ENCODE measurements at places on chromosomes 16 and 17. TPM values are rescaled to one million over a fixed set of nuclear protein-coding genes. Genes with fewer than 3 reads are reported as not detected.

DNA sequence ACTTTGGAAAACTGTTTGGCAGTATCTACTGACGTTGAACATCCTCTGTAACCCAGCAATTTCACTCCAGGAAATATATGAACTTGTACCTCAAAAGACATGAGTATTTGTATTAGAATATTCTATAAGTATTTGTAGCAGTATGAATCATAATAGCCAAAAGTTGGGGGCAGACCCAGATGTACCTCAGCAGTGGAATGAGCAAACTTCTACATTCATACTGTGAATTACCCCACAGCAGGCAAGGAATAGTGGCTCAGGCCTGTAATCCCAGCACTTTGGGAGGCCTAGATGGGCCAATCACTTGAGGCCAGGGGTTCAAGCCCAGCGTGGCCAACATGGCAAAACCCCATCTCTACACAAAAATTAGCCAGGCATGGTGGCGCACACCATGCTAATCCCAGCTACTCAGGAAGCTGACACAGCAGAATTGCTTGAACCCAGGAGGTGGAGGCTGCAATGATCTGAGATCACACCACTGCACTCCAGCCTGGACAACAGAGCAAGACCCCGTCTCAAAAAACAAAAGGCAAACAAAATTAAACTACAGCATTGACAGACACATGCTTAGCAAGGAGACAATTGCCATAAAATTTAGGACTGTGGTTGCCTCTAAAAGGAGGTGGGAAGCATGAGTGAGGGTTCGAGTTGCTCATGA is 11.2 kb upstream of the HELZ start:
- no peak for DNase-seq
- H3K36me3 ChIP-seq, result no peaks in the 10 kb centered on the region
- peaks cover 15% of the 10 kb centered on the region for H3K4me1 ChIP-seq
- no peak overlapping the region for H3K4me3 ChIP-seq

DNA sequence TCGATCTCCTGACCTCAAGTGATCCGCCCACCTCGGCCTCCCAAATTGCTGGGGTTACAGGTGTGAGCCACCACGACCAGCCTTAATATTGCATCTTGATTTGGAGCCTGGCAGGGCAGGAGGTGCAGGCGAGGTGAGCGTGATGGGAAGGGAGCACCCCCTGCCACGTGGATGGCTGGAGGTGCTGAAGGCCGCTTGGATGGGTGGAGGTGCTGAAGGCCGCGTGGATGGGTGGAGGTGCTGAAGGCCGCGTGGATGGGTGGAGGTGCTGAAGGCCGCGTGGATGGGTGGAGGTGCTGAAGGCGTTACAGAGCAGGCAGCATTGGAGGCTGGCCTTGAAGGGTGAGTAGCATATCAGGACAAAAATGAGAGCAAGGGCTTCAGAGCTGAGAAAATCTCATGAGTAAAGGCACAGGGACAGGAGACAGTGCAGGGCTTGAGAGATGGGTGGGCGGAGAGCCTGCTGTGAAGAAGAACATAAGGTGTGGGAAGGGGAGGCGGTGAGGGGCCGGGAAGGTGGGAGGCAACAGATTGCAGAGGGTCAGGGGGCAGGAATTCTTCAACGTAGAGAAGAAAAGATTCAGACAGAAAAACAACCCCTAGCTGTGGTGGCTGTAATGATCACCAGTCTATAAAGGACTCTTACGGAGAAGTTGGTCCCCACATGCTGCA is 101.7 kb upstream of the SEC14L1 start:
- no peaks in the 10 kb centered on the region for H3K4me1 ChIP-seq
- H3K36me3 ChIP-seq, result no peaks in the 10 kb centered on the region
- peaks cover 9% of the 10 kb centered on the region for H3K27me3 ChIP-seq

DNA sequence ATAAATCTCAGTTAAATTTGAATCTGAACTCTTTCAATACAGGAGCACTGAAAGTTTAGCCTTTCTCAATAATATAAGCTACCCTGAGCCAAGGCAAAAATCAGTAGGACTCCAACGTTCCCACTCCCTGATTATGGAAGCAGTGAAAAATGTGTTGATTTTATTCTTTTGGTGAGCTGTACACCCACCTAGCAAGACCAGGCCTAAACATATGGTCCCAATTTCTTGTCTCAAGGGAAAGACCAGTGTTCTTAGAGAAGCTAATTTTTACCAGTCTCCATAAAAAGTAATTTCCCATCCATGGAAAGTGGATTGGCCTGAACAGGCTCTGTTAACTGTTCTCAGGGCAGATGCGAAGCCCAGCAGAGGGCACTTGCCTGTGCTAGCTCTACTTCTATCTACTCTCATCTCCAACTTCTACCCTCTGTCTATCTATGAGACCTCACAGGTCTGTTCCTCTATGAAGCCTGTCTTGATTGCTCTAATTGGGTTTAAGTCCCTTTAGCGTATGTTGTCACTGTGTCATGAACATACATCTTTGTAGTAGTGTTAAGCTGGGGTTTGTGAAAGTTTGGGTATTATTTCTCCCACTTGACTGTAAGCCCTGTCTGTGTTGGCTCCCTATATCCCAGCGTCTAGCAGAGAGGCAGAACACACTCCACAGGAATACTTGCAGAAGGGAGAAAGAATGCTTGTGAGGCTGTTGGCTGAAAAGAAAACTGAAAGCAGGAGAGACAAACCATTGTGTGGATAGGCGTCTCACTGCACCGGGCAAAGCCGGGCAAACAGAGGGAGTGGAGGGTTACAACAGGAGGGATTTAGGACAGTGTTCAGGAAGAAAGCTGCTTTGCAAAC is 167.1 kb upstream of the MAF start:
- H3K4me1 ChIP-seq, result no peaks in the 10 kb centered on the region
- H3K36me3 ChIP-seq, result no peaks in the 10 kb centered on the region
- H3K27me3 ChIP-seq, result peaks cover 7% of the 10 kb centered on the region
- H3K4me3 ChIP-seq, result no peak overlapping the region
- no peak for DNase-seq
- H3K27ac ChIP-seq, result no peak overlapping the region

DNA sequence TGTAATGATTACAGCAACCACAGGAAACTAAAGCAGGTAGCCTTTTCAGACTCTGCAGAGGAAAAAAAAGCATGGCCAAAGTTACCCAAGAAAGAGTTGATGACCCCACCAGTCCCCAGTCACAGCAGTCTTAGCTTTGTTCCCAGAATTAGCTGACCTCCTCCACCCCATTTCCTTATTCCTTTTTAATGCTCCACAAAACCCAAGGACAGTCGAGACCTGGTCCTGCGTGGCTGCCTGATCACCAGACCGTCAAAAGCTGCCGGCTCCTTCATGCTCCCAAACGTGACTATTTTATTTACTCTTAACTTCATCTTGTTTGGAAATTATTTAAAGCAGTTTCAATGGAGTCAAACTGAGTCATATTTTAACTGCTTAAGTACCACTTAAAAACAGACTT is 28.7 kb upstream of the MED9 start:
- no peaks in the 10 kb centered on the region for H3K36me3 ChIP-seq
- H3K4me3 ChIP-seq, result no peak overlapping the region
- no peaks in the 10 kb centered on the region for H3K27me3 ChIP-seq
- H3K4me1 ChIP-seq, result peaks cover 40% of the 10 kb centered on the region
- DNase-seq, result no peak

DNA sequence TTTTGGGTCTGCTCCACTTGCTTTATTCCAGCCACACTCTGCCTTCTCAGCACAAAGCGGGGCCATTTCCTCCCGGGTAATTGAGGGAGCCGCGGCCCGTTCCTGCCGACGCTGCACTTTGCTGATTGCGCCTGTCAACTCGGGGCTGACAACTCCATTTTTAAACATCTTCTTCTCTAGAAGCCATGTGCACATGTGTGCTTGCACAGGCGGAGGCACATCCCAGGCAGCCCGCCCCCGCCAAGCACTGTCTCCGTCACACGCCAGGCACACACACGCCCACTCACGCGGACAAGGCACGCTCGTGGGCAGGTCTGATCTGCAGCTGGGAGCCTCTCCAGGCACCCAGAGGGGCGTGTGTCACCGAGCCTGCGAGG is 63.2 kb downstream of the ENGASE start:
- no peaks in the 10 kb centered on the region for H3K36me3 ChIP-seq
- no peaks in the 10 kb centered on the region for H3K4me1 ChIP-seq
- no peak for DNase-seq
- peaks cover 100% of the 10 kb centered on the region for H3K27me3 ChIP-seq

GRCh38 chr17:39335704-39336223 is 65.7 kb downstream of the FBXL20 start:
- no peaks in the 10 kb centered on the region for H3K4me1 ChIP-seq
- no peaks in the 10 kb centered on the region for H3K27me3 ChIP-seq
- H3K27ac ChIP-seq, result no peak overlapping the region

GRCh38 chr16:73847090-73847489 is 449.5 kb upstream of the PSMD7 start:
- no peaks in the 10 kb centered on the region for H3K36me3 ChIP-seq
- H3K27ac ChIP-seq, result no peak overlapping the region
- no peak for DNase-seq
- H3K27me3 ChIP-seq, result no peaks in the 10 kb centered on the region
- no peaks in the 10 kb centered on the region for H3K4me1 ChIP-seq

DNA sequence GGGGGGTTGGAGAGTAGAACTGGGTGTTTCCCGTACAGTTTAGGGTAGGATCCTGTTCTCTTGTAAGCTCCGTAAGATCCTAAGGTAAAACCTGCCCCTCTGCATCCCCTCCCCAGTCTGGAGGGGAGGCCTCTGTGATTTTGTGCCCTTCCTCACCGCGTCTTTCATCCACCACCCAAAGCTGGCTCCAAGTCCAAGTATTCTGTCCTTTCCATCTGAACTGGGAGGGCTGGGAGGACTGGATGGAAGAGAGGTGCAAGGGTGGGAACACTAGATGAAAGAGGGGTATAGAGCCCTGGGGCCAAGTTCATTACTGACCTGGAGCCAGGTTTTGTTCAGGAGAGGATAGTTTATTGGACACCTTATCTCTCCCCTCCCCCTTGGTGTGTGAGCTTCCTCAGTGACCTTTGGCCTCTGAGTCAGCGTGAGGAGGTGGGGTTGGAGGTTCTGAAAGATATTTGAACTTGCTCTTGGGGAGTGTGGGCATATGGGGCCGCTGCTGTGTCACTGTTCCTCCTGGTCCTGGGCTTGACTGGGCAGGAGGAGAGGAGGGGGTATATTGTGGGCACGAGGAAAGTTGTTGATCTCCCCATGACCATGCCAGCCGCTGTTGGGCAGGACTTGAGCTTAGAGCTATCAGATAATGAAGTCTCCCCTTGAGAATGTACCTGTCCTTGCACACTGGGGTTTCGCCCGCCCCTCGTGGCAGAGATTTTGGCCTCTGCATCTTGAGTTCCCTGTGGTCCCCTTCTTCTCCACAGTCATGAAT is 1.6 kb downstream of the LASP1 start:
- H3K27ac ChIP-seq, result peak overlapping the region; percentile 42
- H3K4me1 ChIP-seq, result peaks cover 25% of the 10 kb centered on the region
- no peaks in the 10 kb centered on the region for H3K36me3 ChIP-seq
- no peaks in the 10 kb centered on the region for H3K27me3 ChIP-seq
- DNase-seq, result peak; percentile 81

- no peaks in the 10 kb centered on the region for H3K36me3 ChIP-seq
- H3K4me1 ChIP-seq, result peaks cover 23% of the 10 kb centered on the region
- H3K4me3 ChIP-seq, result no peak overlapping the region
- no peak for DNase-seq
- H3K27me3 ChIP-seq, result no peaks in the 10 kb centered on the region
Measured at GRCh38 chr17:17668358-17668757, 12.9 kb upstream of the RAI1 start.

- no peaks in the 10 kb centered on the region for H3K36me3 ChIP-seq
- no peaks in the 10 kb centered on the region for H3K27me3 ChIP-seq
- no peak overlapping the region for H3K27ac ChIP-seq
- DNase-seq, result no peak
- peaks cover 4% of the 10 kb centered on the region for H3K4me1 ChIP-seq
Measured at GRCh38 chr17:58061672-58062071, 21.5 kb upstream of the DYNLL2 start.

DNA sequence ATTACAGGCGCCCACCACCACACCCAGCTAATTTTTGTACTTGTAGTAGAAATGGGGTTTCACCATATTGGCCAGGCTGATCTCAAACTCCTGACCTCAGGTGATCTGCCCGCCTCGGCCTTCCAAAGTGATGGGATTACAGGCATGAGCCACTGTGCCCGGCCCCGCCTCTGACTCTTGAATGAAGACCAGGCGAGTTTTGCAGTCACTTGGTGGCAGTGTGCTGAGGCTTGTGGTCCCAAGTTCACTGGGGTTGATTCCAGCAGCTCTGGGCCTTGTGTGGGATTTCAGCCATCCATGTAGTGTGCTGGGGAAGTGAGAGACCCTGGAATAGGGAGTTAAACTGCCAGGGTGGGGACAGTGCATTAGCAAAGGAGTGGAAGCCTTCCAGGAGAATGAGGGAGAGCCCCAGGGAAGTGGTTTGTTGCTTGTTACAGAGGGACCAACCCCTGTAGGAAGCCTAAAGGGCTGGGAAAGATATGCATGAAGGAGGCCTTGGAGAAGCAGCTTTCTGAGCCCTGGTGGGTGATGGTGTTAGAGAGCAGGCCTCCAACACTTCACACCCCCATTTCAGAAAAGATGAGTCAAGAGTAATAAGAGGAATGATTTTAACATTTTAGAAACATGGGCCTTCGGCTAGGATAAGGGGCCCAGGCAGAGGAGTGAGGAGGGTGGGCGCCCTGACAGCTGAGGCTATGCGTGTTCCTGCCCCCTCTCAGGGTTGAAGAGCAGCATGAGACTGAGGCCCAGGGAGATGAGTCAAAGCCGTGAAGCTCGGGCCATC is 14.5 kb downstream of the PSKH1 start:
- no peak for DNase-seq
- H3K27me3 ChIP-seq, result no peaks in the 10 kb centered on the region
- H3K27ac ChIP-seq, result no peak overlapping the region
- H3K4me3 ChIP-seq, result no peak overlapping the region

GRCh38 chr17:2071455-2072281 is 16.8 kb downstream of the HIC1 start:
- H3K36me3 ChIP-seq, result no peaks in the 10 kb centered on the region
- no peak for DNase-seq
- peaks cover 38% of the 10 kb centered on the region for H3K4me1 ChIP-seq
- no peak overlapping the region for H3K4me3 ChIP-seq

DNA sequence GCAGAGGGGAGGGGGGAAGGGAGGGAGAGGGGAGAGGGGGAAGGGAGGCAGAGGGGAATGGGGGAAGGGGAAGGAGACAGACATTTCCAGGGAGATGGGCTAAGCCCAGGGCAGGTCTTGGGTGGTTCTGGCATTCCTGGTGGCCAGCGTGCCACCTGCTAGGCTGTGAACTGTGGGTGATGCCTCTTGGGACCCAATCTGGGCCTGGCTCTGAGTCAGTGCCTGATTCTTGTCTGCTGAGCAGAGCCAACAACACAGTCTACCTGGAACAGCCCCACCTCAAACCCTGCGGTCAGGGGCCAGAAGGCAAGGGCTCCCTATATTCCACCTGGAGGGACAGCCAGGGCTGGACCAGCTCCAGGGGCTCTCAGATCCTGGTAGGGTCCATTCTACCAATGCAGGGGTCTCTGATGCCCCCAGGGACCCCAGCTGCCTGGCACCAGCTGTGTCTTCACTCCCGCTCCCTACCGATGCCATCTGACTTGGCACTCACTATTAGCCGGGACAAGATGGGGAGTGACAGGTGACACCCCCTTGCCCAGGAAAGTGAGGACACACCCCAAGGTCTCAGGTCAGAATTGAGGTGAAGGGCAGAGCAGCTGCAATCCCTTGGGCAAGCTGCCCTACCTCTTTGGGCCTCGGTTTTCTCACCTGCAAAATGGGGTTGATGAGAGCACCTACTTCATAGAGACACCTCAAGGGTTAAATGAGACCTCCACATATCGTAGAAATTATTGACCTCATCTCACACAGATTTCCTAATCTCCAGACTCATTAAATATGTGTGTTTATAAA is 87.2 kb downstream of the LITAF start:
- H3K27ac ChIP-seq, result no peak overlapping the region
- peak; percentile 6 for DNase-seq
- H3K4me3 ChIP-seq, result no peak overlapping the region

AANAT gene
- not detected for total RNA-seq

GAST gene
- not detected for total RNA-seq

CLEC3A gene
- total RNA-seq, result not detected

Data from PC-3 (cell line).